ENCODE measurements at places on chromosomes 5 and 9.
A peak's percentile ranks its signal among the peaks of the same experiment; 100 is the strongest.

DNA sequence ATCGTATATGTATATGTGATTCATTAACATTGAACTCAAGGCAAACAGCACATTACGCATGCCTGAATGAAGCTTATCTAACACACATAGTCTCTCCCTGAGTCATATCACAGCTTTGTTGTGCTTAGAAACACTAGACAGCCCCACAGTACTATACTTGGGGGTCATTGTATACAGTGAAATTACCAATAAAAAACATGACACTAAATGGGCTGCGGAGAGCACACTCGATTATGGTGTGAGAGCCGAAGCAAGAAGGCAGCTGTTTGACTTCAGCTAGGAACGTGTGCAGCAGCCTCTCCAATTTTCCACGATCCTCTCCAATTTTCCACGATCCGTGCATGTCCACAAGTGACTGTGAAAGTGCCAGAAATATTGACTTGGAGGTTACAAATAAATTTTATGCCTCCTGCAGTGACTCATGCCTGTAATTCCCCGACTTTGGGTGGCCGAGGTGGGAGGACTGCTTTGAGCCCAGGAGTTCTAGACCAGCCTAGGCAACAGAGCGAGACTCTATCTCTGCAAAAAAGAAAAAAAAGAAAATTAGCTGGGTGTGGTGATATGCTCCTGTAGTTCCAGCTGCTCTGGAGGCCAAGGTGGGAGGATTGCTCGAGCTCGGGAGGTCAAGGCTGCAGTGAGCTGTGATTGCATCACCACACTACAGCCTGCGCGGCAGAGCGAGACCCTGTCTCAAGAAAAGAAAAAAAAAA is 102.4 kb downstream of the DAPK1 start:
- no peak for DNase-seq

DNA sequence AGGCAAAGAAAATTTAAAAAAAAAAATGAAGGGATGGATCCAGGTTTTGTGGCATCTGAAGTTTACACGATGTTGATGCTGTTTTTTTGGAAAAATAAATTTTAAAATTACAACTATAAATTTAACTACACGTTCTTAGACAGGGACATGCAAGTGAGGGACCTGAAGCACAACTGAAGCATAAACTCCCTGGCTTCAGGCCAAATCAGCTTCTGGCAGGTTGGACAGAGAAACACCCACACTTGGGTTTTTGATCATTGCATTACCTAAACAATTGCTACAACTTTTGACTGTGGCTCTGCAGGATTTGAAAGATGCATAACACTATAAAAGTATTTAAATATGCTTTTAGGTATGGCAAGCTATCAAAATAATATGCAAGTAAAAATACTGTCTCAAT is 1318.3 kb upstream of the DMAC1 start:
- DNase-seq, result no peak

- DNase-seq, result no peak
Observed at GRCh38 chr9:28678097-28678496, 1104.8 kb upstream of the C9orf72 start.

DNA sequence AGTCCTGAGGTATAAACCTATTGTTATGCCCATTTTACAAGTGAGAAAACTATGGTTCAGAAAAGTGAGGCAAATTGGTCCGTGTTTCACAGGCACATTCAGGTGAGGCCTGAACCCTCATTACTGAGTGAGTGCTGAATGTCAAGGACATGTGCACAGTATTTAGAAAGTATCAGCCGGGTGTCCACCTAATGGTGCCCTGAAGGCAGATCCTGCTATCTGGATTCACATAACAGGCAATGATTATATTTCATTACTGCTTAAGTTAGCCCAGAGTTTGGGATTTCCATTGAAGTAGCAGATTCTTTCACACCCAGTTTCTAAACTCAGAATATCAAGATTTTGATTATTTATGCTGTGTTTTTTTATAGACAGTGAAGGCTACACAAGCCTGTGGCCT is 142.7 kb downstream of the LHFPL2 start:
- DNase-seq, result no peak

DNA sequence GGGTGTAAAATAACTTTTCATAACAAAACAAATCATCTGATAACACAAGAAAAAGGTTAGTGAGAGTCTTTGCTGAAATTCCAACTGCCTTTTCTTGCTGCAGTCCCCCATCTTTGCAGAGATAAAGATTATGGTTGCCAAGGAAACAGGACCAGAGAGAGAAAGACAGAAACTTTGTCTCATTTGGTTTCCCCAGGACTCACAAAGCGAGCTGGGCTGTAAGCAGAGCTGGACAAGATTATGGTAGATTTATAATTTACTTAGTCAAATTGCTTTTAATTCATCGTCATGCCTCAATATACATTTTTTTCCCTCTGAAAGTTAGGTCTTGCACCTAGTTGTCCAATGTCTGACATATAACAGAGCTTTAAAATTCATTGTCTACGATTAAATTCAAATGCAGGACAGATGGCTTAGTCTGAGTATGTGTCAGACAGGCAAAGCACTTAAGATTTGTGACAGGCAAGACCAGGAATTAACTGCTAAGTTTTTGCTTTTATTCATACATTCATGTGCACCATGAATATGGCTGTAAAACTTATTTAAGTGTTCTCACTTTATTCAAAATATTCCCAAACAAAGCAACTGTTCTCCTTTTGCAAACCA is 17.4 kb downstream of the ENC1 start:
- DNase-seq, result no peak

DNA sequence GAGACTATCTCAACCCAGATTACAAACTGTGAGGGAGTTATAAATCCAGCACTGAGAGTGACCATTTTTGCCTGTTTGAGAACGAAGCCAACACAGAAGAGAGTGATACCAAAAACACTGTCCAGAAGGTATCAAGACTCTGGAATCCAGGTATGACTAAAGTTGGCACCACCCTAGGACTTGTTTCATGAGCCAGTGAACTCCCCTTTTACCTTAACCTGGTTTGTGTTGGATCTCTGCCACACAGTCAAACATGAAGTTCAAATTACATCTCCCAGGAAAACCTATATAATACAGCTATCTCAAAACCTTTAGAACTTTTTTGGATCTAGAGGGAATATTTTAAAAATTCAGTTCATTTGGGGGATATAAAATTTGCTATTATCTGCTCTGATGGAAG is 11.4 kb downstream of the ZBTB5 start:
- DNase-seq, result no peak

DNA sequence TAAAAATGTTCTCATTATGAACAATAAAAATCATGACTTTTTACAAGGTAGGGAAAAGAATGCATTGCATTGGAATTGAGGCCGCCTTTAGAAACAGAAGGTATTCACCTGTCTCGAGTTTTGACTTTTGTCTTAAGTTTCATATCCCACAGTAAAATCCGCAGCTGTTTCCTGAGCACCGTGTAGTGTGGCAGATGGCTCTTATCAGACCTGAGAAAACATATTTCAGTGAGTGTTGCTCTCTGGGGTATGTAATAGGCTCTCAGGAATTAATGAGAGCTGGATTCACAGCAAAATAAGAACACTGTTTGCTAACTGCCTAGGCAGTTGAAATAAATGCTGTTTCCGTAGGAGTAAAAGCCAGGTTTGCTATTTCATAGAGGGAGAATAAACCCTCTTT is 221.4 kb downstream of the CFAP90 start:
- no peak for DNase-seq

- no peak for DNase-seq
Observed at GRCh38 chr5:16737620-16738364, 121.0 kb upstream of the RETREG1 start.

GRCh38 chr5:36298552-36298951 is 3.1 kb downstream of the RANBP3L start:
- DNase-seq, result no peak

- no peak for DNase-seq
Observed at GRCh38 chr5:98428806-98429205, 344.7 kb upstream of the RGMB start.

- DNase-seq, result peak; percentile 5
Observed at GRCh38 chr5:82105457-82105856, 133.6 kb downstream of the ATG10 start.

DNA sequence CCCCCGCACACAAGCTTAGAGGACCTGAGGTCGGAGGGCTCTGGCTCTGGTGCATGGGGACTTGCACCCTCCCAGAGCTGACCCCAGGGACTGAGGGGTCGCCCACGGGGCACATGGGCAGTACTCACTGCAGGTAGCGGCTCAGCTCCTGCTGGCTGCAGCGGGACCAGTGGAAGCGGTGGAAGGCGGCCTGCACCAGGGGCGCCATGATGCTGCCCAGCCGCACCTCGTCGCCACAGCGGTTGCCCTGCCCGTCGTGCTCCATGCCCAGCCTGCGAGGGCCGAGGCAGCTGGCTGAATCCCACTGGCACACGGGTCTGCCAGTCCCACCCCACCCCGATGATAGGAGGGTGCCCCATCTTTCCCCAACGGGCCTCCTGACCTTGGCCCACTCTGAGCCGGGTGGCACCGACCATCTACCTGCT is 93.8 kb downstream of the ZNF354C start:
- DNase-seq, result no peak

DNA sequence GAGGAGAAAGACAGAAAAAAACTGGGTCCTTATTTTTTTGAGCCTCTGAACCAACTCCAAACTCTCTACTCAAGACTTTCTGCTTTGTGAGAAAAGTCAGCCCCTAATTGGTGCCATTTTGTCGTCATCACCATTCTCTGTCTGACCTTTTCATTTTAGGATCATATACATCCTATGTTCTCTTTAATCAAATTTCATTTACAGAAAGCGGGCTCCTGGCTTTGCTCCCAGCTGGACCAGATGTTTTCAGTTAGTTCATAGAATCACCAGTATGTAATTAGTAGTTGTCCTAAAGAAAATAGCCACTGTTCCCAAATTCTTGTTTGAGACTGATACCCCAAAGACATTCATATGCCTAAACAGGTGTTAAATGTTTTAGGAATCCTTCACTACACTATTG is 28.6 kb upstream of the SLCO4C1 start:
- DNase-seq, result no peak

GRCh38 chr5:156647034-156647451 is 203.1 kb upstream of the PPP1R2B start:
- DNase-seq, result no peak

DNA sequence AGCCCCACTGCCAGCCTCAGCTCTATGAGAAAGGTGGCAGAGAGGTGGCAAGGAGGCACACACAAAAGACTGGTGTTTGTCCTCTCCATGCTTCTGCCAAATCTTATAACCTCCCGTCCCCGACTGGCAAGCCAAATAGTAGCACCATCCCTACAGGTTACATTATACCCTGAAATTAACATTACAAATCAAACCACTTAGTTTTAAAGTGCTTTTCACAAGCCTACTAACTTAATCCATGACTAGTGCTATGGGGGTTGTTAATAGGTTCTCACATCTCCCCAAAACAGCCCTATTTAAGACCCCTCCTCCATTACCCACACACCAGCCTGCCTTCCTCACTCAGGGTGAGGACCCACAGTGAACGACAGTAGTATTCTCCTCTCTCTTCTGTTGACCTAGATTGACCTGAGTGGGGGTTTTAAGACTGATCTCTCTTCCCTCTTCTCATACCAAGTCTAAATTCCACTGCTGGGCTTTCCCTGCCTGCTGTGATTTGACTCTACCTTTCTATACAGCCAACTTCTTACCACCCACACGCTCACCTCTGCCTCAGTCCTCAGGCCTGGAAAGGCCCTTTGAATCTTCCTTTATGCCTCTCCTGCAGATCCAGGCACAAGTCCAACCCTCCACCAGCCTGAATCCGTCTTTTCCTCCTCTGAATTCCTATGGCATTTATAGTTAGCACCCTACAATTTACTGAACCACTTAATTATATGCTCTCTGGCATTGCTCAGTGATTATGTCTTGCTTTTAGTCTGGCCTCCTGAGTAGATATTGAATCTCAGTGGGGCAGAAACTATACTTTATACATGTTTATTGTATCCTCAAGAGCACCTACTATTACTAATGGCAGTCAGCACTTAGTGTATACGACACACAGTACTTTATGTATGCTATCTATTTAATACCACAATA is 116.1 kb downstream of the TMEM174 start:
- DNase-seq, result no peak

GRCh38 chr5:62260513-62260912 is 45.5 kb upstream of the KIF2A start:
- DNase-seq, result no peak

GRCh38 chr5:55101556-55102276 is 730 bp upstream of the GZMA start:
- no peak for DNase-seq

- no peak for DNase-seq
Observed at GRCh38 chr9:82148901-82149461, 160.4 kb downstream of the SPATA31D1 start.

DNA sequence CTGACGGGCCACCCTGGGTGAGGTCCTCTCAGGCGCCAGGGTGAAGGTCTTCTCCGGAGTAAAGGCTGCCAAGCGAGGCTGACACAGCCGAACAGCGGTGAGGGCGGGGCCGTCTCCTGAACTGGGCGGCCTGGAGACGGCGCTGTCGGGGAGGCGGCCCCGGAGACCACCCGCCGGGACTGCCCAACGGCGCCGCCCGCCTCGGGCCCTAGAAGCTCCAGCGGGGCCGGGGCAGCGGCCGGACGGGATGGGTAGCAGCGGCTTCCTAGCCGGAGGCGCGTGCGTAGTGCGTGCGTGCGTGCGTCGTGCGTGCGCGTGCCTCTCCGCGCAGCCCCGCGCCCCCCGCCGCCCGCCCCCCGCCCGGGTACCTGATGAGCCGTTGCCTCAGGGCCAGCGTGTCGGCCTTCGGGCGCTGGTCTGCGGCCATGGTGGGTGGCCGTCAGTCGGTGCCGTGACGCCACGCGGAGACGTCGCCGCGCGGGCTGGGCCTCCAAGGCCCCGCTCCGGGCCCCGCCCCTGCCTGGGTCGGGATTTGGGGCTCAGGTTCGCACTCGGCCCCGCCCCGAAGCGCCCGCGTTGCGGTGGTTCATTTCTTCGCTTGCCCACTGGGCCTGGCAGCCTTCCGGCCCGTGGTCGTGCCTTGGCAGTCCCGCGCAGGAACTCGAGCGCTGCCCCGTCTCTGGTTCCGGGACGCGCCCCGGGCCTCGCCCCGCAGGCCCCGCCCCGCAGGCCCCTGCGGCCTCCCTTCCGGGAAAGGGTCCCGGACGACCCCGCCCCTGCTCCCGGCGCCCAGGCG is at the start of gene PHYKPL:
PHYKPL (minus strand) TSS at position 679 of the 796 bp plus-strand sequence; CDS start at position 427, 252 bp downstream.
- DNase-seq, result peak; percentile 29

DNA sequence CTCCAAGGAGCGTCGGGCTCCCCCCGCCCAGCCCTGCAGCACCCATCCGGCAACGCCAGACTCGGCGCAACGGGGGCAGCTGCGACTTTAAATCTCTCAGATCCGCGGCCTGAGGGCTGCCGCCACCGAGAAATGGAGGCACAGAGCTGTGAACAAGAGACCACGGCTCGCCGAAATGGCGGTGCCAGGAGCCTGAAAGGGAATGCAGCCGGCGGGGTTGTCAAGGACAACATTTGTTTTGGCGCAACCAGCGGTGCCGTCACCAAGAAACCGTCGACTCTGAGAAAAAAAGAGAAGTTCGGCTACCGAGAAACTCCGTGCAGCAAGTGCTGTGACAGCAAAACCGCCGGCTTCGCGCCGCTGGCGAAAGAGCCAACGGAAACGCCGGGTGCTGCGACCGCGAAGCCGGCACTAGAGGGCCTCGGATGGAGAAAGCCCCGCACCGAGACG is 2.1 kb upstream of the ANXA2R start:
- DNase-seq, result peak; percentile 48

- DNase-seq, result peak; percentile 6
Observed at GRCh38 chr5:14296533-14297331, 153.6 kb downstream of the TRIO start.

Data from caudate nucleus (tissue), 63 donors.